ENCODE measurements at places on chromosomes 12 and 14. TPM values are rescaled to one million over a fixed set of nuclear protein-coding genes. Genes with fewer than 3 reads are reported as not detected.

The GPRC5D gene
- total RNA-seq, result not detected

The CCDC184 gene
- 0.19 TPM for total RNA-seq

The KRT78 gene
- total RNA-seq, result not detected

The OR4E2 gene
- not detected for total RNA-seq

The PPP2R5E gene
- total RNA-seq, result 15.1 TPM

The NOXRED1 gene
- 0.20 TPM for total RNA-seq

The DPPA3 gene
- total RNA-seq, result not detected

The TSPAN8 gene
- 0.59 TPM for total RNA-seq

The PGF gene
- total RNA-seq, result 24.0 TPM

The CAPZA3 gene
- total RNA-seq, result not detected

The EXOC3L4 gene
- 1.9 TPM for total RNA-seq

The EML5 gene
- total RNA-seq, result not detected

The C12orf54 gene
- not detected for total RNA-seq

The TMTC1 gene
- 65.7 TPM for total RNA-seq

The COX8C gene
- not detected for total RNA-seq

The LTBP2 gene
- 130 TPM for total RNA-seq

The ZNF385A gene
- total RNA-seq, result 6.9 TPM

The PAX9 gene
- not detected for total RNA-seq

The INHBE gene
- total RNA-seq, result not detected

The CD9 gene
- total RNA-seq, result 40.5 TPM

The SLC6A15 gene
- total RNA-seq, result 3.2 TPM

The DDN gene
- not detected for total RNA-seq

The BHLHE41 gene
- 4.9 TPM for total RNA-seq

The C12orf75 gene
- total RNA-seq, result 1.8 TPM

The KRT83 gene
- total RNA-seq, result not detected

The GRIN2B gene
- total RNA-seq, result not detected

The CAPS2 gene
- 2.4 TPM for total RNA-seq

The MIA2 gene
- 13.5 TPM for total RNA-seq

The CLEC1B gene
- not detected for total RNA-seq

The CLEC12A gene
- not detected for total RNA-seq

The KRT86 gene
- total RNA-seq, result not detected

The BORCS5 gene
- 5.6 TPM for total RNA-seq

The RTL1 gene
- not detected for total RNA-seq

The TRPV4 gene
- total RNA-seq, result 2.6 TPM

The KRT2 gene
- total RNA-seq, result not detected

The PKP2 gene
- 7.3 TPM for total RNA-seq

The NANOG gene
- total RNA-seq, result not detected

The TUBA1B gene
- 345 TPM for total RNA-seq

The TUNAR gene
- not detected for total RNA-seq

The SLC15A4 gene
- 53.5 TPM for total RNA-seq

The CDH24 gene
- total RNA-seq, result 3.2 TPM

The PSEN1 gene
- total RNA-seq, result 31.4 TPM

The GALNT9 gene
- 0.81 TPM for total RNA-seq
